ENCODE measurements at places on chromosomes 1 and 21. TPM values are rescaled to one million over a fixed set of nuclear protein-coding genes. Genes with fewer than 3 reads are reported as not detected.

GRCh38 chr21:44079846-44080245 lies 27.4 kb upstream of the PWP2 start:
- H3K27me3 ChIP-seq: no peaks in the 10 kb centered on the region
- H3K4me1 ChIP-seq: peaks cover 76% of the 10 kb centered on the region
- no peak for DNase-seq
- H3K27ac ChIP-seq: peak overlapping the region; percentile 71
- no peak overlapping the region for H3K4me3 ChIP-seq

- no peak overlapping the region for H3K4me3 ChIP-seq
- no peak for DNase-seq
- H3K36me3 ChIP-seq: peaks cover 78% of the 10 kb centered on the region
- peaks cover 69% of the 10 kb centered on the region for H3K4me1 ChIP-seq
- H3K27me3 ChIP-seq: no peaks in the 10 kb centered on the region
- no peak overlapping the region for H3K27ac ChIP-seq
Measured at GRCh38 chr1:54400329-54400728, 5.9 kb downstream of the SSBP3 start.

GRCh38 chr1:156859523-156860112 lies 701 bp upstream of the INSRR start:
- DNase-seq: no peak
- peak overlapping the region; percentile 61 for H3K4me3 ChIP-seq
- H3K27me3 ChIP-seq: peaks cover 46% of the 10 kb centered on the region
- H3K4me1 ChIP-seq: peaks cover 42% of the 10 kb centered on the region

TMPRSS2 gene
- not detected for total RNA-seq

DNA sequence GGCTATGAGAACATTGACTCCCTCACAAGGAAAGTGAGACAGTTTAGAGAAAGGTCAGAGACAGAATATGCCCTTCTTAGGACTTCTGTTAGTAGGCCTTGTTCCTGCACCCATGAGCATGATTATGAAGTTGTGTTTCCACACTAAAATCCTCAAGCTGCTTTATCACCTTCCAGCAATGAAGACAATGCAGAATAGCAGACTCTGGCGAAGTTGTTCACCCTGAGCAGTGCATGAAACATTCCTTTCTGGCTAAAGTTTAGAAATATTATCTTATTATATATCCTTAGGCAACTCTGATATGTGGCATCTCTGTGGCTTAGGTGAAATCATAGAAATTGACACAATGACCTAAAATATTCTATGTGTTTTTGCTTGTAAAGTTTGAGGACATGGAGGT lies 13.9 kb upstream of the OR2G2 start:
- no peak overlapping the region for H3K4me3 ChIP-seq
- no peak overlapping the region for H3K27ac ChIP-seq
- no peak for DNase-seq
- H3K27me3 ChIP-seq: no peaks in the 10 kb centered on the region
- H3K4me1 ChIP-seq: no peaks in the 10 kb centered on the region
- H3K36me3 ChIP-seq: no peaks in the 10 kb centered on the region

DNA sequence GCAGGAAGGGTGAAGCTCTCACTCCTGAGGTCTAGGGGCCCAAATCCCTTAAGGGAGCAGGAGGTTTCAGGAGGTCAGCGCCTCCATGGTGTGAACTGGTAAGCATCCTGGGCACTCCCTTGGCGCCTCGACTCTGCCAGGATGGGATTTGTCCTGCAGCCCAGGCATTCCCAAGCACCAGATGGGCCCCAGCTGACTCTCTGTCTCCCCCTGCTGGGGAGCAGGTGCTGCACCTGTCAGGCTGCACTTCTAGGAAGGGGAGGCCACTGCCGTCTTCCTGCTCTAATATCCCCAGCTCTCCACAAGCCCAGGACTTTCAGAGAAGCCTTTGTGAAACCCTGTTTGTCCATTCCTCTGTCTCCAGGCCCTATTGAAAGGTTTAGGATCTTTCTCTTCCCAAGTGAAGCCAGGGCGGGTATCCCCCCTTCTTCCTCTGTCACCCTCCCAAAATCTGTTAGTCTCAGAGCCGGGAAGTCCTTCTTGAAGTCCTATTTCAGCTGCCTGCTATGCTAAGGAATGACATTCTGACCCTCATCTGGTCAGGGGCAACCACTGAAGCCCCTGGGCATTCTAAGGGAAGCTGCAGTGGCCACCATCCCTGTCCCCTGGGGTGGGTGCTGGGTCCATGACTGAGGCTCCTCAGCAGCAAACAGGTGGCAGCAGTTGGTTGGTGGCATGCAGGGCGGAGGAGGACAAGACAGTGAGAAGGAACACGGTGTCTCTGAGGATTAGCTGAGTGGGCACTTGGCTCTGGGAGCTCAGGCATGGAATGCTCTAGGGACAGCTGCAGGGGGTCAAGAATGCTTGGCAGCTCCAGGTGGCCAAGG lies 3.2 kb downstream of the MYBPH start:
- no peaks in the 10 kb centered on the region for H3K4me1 ChIP-seq
- H3K4me3 ChIP-seq: no peak overlapping the region
- peak; percentile 65 for DNase-seq
- no peaks in the 10 kb centered on the region for H3K27me3 ChIP-seq
- no peak overlapping the region for H3K27ac ChIP-seq

ITLN2 gene
- total RNA-seq: not detected

CADM3 gene
- total RNA-seq: not detected

GRCh38 chr1:168947041-168947440 lies 159.4 kb upstream of the ATP1B1 start:
- peaks cover 10% of the 10 kb centered on the region for H3K27me3 ChIP-seq
- H3K4me3 ChIP-seq: no peak overlapping the region
- H3K36me3 ChIP-seq: no peaks in the 10 kb centered on the region
- H3K4me1 ChIP-seq: no peaks in the 10 kb centered on the region
- no peak for DNase-seq

DNA sequence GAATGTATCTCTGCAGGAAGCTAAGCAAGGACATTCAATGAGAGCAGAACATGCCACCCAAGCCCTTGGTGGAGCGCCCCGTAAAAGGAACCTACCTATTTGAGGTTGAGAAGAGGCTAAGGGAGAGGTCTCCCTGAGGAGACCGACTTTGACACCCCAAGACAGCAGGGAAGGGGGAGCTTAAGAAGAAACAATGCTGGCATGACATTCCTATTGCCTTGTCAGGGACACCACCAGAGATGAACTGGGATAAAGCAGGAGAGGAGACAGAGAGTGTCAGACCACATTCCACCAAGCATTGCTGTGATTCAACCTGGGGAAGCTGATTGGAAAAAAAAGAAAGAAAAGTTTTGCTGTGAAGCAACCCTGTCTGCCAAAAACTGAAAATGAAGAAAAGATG lies 13.3 kb upstream of the S100A2 start:
- no peak overlapping the region for H3K4me3 ChIP-seq
- H3K4me1 ChIP-seq: peaks cover 7% of the 10 kb centered on the region
- H3K27ac ChIP-seq: no peak overlapping the region

- no peaks in the 10 kb centered on the region for H3K36me3 ChIP-seq
- H3K4me3 ChIP-seq: no peak overlapping the region
- peaks cover 8% of the 10 kb centered on the region for H3K4me1 ChIP-seq
Measured at GRCh38 chr1:228871314-228872061, 136.2 kb downstream of the RHOU start.

DNA sequence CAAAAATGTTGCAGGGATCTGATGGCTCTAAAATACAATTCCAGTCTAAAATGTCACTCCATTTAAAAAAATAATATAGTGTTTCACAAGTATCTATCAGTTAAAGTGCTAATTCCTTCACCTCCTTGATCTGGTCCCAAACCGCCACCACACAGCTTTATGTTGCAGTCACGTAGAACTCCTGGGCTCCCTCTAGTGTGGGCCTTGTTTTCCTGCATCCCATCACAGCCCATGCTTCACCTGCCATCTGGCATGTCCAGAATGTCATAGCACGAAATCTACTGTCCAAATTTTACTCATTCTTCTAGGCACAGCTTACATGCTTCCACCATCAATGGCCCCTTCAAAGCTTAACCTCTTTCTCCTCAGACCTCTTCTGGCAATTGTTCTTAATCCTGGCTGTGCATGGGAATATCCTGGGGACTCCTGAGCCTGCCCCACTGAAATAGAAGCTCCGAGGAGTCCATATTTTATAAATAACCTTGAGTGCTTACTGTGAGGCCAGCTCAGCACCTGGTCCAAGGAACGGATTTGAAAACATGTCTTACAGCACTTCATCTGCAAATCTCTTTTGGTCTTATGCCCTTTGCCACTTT lies 15.5 kb downstream of the FYB2 start:
- no peak overlapping the region for H3K27ac ChIP-seq
- H3K4me3 ChIP-seq: no peak overlapping the region
- H3K36me3 ChIP-seq: no peaks in the 10 kb centered on the region
- H3K27me3 ChIP-seq: no peaks in the 10 kb centered on the region

DNA sequence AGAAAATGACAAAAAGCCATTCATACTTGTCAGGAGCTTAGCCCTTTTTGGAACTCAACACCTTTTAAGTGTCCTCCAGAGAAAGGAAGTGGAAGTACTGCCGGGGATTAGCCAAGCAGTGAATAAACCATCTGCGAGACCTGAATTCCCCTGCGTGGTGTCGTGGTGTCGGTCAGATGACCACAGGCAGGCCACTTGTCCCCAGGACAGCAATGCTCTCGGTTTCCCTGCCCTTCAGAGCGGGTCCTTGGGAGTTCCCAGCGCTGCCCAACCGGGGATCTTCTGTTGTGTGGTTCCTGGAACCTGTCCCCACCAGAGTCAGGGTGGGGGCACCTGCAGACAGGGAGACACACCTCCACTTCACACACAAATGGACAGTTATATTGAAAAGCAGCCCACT lies 9.2 kb downstream of the GPR157 start:
- H3K36me3 ChIP-seq: no peaks in the 10 kb centered on the region
- H3K27ac ChIP-seq: no peak overlapping the region
- H3K4me3 ChIP-seq: no peak overlapping the region

DNA sequence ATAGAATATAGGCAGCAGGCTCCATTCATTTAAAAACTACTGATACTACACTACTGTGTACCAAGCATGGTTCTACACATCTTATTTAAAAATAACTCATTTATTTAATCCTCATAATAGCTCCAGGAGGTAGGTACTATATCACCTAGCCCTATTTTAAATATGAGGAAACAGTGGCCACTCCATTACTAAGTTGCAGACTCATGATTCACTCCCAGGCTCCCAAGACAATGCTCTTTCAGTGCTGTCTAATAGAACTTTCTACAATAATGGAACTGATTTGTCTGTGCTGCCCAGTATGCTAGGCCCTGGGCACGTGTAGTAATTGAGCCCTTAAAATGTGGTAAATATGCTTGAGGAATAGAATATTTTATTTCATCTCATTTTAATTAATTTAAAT lies 357.1 kb downstream of the LTN1 start:
- no peak overlapping the region for H3K4me3 ChIP-seq
- H3K27ac ChIP-seq: no peak overlapping the region
- peaks cover 16% of the 10 kb centered on the region for H3K4me1 ChIP-seq
- DNase-seq: no peak

GRCh38 chr1:210697185-210697584 lies 368.5 kb downstream of the HHAT start:
- H3K27ac ChIP-seq: peak overlapping the region; percentile 7
- peaks cover 3% of the 10 kb centered on the region for H3K27me3 ChIP-seq
- no peak overlapping the region for H3K4me3 ChIP-seq
- DNase-seq: no peak

Data from activated CD4-positive, alpha-beta T cell treated with anti-CD3 and anti-CD28 coated beads, Interleukin-2, amount 10 ng/mL, durations not matched to agents 7 days and 5 days (primary cell).